ENCODE measurements at places on chromosomes 13 and 19. TPM values are rescaled to one million over a fixed set of nuclear protein-coding genes. Genes with fewer than 3 reads are reported as not detected.

DNA sequence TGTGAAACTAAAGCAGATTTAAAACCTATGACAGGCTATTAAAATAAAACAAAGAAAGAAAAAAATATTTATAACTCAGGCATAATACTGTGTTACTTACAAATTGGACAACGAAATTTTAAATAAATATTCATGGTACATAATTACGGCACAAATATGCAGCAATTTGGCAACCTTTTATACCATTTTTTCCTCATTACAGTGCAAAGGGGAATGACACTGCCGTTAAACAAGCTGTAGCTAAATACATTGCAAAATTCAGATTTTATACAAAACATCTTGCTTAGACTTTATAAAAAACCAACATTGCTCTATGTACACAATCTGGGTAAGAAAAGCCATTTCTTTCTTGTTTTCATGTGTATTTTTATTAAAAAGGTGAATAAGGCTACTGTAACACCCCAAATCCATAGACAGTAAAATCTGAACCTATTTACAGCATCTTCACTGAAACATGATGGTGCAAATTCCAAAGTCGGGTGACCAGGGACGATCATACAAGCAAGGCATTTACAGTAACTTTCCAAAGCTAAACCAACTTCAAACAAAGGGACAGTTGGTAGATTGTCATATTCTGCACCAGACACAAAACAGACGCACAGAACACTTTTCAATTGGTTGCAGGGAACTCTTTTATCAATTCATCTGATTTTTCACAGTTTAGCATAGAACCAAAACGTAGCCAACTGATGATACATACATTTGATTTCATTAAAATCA lies 45.5 kb downstream of the EFNB2 start:
- DNase-seq, result no peak

DNA sequence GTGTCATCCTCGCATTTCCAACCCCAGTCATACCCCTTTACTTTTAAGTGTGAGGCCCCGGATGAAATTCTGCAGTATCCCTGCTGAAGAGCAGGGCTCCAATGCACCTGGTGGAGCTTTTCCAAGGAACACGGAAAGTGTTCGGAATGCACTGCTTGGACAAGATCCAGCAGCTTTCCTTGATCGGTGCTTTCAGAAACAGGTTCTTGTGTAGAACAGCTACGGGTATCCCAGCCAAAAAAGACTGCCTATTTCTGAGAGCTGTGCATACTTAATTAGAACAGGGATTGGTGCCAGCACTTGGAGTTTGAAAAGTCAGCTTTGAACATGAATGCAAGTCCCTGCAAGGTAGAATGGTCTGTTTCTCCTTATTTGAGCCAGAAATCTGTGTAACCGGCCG lies 87.2 kb upstream of the C1QTNF9B start:
- no peak for DNase-seq

DNA sequence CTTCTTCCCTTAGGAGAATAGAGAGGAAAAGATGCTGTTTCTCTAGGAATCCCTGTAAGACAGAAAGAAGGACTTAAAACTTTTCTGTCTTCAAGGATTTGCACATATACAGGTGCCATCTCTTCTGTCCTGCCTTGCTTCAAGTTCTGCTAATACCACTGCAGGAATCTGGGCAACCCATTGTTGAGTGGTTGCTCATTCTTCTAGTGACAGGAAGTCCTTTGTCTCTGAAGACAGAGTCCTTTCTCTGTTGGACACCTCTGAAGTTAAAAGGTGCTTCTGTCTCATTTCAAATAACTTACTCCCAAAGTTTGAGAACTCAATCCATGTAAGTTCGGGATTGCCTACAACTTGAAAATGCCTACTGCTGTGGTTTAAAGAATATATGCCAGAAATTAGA lies 114.4 kb upstream of the TMTC4 start:
- no peak for DNase-seq

GRCh38 chr19:51064534-51065220 lies at the start of gene KLK13:
KLK13 (minus strand) TSS chr19:51065092; CDS start chr19:51065067, 25 bp downstream.
- no peak for DNase-seq

TMEM205 gene
- 28.7 TPM for total RNA-seq

INSL3 gene
- not detected for total RNA-seq

GRCh38 chr19:46970815-46971214 lies 48.8 kb upstream of the NPAS1 start:
- no peak for DNase-seq

DNA sequence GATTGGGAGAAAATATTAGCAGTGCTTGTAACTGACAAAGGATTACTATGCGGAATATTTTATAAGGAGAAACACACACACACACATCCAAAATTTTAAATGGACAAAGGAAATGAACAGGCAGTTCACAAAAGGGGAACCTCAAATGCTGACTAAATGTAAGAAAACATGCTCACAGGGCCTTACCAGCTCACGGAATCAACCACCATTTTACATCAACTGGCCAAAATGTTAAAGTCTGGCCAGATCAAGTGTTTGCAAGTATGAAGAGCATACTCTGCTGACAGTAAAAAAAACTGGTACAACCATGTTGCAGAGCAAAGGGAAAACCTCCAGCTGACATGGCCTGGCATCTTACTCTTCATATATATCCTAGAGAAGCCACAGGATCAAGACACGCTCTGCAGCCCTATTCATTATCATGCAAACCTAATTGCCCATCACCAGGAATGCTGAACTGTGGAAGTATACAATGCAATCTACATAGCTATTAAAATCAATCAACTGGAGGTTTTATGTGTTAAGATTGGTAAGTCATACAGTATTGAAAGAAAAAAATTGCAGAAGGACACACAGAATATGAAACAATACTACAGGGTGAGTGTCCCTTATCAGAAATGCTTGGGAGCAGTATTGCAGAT lies 124.4 kb downstream of the RNF17 start:
- DNase-seq, result no peak

DNA sequence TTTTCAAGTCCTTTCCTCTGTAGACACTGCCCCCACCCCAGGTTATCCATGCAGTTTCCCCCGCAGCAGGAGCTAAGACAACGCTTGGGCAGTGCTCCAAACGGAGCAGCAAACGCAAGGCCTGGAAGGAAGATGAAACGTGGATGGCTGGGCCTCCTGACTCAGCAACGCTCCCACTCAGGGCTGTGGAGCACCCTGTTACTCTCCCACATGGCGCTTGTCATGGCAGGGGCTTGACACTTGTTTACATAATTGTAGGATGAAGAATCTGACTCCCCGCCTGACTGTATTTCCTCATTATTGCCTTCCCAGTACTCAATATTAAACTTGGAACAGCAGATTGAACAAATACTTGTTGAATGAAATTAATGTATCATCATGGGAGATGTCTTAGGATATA lies 799 bp upstream of the C1QTNF9B start:
- no peak for DNase-seq

DNA sequence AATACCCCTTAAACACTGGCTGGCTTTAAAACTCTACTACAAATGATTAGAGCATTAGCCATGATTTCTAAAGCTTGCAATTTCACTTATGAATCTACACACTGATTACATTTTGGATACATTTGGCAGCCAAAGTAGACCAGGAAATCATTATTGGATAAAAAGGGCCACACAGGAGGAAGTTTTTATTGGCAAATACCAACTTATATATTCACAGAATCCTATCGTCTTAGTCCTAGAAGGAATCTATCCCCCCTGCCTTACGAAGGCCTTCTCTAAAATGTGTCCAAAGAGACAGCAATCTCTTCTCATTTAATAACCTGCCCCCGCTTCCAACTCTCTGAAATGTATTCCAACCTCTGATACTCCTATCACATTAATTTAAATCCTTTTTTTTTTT lies 52.5 kb downstream of the KLF5 start:
- DNase-seq, result no peak

DLEU7 gene
- 24.0 TPM for total RNA-seq

DNA sequence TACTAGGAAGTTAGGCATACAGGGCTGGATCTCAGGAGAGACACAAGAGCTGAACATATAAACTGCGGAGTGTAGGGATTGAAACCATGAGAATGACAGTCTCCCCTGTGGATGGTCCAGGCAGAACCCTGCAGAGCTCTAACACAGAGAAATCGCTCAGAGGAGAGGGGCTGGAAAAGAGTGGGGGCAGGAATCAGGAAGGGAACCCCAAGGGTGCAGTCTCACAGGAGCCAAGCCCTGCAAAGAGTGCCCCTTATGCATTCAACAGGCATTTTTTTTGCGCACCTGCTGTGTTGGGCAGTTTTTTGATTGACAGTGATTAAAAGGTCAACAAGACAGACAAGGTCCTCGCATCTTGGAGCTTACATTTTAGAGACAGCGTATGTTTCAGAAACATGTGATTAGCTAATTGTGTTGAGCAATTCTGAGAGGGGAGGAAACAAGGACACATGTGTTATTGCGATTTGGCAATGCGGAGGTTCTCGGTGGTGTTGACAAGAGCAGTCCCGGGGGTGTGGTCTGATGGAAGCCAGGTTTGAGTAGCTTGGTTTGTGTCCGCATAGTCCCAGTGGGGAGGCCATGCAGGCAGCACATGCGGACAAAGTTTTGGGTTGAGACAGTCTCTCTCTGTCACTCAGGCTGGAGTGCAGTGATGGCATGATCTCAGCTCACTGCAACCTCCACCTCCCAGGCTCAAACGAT lies 182.6 kb upstream of the IRS2 start:
- no peak for DNase-seq

DNA sequence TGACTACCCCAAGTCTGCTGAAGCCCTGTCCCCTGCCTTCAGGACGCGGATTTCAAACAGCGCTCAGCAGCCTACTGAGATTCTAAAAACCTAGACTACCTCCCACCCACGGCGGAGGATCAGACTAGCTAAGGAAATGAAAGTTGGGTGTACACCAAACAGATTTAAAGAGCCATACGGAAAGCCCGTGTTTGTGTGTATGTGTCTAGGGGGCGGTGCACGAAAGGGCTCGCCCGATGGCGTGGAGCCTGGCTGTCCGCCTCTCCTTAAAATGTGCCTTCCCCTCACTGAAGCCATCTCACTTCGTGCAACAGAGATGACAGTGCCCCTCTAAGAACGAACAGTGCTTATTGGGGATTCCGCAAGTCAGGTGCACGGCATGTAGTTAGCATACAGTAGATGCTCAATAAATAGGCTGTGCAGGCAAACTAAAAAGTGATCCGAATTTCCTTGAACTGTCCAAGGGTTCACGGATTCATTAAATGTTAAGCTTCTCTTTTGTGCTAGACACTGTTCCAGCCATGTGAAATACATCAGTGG lies 639 bp downstream of the LENG1 start:
- no peak for DNase-seq

PLIN4 gene
- total RNA-seq, result under 0.01 TPM

VSTM1 gene
- total RNA-seq, result not detected

DNA sequence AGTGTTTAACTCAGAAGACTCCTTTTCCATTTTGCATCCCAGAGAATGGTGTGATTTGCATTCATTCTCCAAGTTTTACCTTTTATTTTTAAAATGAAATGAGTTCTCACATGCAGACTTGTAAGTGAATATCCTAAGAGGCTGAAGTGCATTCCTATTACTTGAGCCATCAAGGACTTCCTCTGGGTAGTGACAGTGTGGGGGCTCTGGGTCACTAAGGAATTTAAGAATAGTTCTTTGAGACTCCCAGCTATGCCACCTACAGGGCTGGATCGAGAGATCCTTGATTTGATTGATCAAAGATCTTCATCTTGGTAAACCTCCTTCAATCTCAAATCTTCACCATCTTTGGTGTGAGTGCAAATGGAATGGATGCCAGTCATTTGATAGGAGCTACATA lies 36.3 kb upstream of the SLC10A2 start:
- DNase-seq, result no peak

PPM1N gene
- total RNA-seq, result 0.47 TPM

DNA sequence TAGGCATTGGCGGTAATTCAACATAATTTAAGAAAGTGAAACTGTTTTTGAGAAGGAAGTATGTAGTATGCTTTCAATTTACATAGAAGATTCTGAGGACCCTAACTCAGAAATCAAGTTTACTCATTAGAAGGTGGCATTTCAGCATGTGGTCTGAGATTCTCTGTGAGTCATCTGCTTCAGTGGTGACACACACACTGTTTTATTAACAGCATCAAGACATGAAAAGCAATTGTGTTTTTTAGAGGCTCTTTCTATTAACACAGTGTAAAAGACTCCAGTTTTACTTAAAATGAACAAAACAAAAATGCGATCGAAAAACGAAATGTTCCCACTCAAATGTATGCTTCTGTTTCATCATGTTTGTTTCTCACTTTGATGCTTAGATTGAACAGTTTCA lies 802.1 kb upstream of the SLITRK6 start:
- DNase-seq, result no peak

Data from occipital lobe (tissue), 3 donors.